Type B pancreatic cell (in vitro differentiated cells): ENCODE measurements at places on chromosomes 6 and 20.

DNA sequence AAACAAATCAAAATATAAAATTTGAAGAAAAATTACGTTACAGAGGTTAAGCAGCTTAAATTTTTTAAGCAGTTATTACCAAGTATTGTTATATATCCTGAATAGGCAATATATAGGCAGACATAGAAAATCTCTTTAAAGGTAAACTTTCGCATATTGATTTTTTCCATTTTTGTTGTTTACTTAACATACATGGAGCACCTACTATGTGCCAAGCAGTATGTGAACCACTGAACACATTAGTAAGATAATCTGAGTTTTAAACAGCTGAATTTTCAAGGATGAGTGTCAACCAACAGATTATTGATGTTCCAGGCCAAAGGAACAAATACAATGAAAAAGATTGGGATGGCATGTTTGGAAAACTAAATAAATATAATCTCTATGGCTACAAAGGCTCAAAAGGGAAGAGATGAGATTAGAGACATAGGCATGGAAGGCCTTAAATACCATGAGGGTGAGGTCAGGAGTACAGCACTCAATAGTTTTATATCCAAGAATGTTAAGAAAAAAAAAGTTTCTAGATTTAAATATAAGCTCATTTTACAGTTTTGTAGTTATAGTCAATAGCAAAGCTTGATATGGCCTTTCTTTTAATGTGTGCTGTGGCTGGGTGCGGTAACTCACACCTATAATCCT, 277.5 kb downstream of the PTPRK start:
- H3K36me3 ChIP-seq, result peaks cover 3% of the 10 kb centered on the region
- peaks cover 12% of the 10 kb centered on the region for H3K4me1 ChIP-seq
- H3K27me3 ChIP-seq, result no peaks in the 10 kb centered on the region
- no peak overlapping the region for H3K4me3 ChIP-seq
- no peak overlapping the region for H3K27ac ChIP-seq

GRCh38 chr6:155219858-155220301, 43.9 kb upstream of the CLDN20 start:
- peaks cover 6% of the 10 kb centered on the region for H3K27me3 ChIP-seq
- peaks cover 13% of the 10 kb centered on the region for H3K4me1 ChIP-seq
- no peaks in the 10 kb centered on the region for H3K36me3 ChIP-seq
- DNase-seq, result no peak
- no peak overlapping the region for H3K27ac ChIP-seq

GRCh38 chr20:47320990-47321805, 35.3 kb downstream of the ZMYND8 start:
- H3K36me3 ChIP-seq, result peaks cover 7% of the 10 kb centered on the region
- DNase-seq, result no peak
- H3K4me3 ChIP-seq, result peak overlapping the region; percentile 61

GRCh38 chr20:63693733-63694583, 2.5 kb upstream of the TNFRSF6B start:
- DNase-seq, result no peak

DNA sequence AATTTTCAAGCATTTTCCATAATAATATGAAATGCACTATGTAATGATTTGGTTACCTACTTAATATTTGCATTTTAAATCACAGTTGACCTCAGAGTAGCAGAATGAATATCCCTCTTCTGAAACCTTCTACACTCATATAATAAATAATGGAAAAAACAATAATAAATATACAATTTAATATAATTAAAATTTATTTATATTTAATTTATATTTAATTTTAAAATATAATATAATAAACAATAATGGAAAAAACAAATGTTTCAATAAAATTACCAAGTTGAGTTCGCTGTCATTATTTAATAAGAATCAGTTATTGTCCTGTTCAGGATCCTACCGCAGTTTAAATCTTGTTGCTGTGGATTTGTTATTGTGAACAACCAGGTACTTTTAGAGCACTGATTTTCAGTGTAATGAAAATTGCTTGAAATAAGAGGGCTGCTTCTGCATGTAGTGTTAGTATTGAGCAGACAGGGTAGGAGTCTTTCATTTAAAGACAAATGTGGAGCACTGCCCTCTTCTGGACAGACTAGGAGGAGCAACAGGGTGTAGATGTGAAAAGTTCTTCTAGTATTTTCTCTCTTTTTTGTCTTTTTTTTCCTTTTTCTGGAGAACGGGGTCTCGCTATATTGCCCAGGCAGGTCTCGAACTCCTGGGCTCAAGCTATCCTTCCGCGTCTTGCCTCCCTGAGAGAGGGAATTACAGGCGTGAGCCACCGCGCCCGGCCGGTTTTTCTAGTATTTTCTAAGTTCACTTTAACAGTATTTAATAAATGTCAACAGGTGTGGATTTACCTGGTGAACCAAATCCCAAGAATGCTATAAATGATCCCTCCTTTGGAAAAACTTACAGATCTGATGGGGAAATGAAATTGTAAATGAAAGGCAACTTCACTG, 13.6 kb downstream of the TRAPPC3L start:
- no peak overlapping the region for H3K4me3 ChIP-seq
- no peak overlapping the region for H3K27ac ChIP-seq
- no peak for DNase-seq
- peaks cover 12% of the 10 kb centered on the region for H3K27me3 ChIP-seq
- H3K4me1 ChIP-seq, result peaks cover 44% of the 10 kb centered on the region

GRCh38 chr6:129364767-129365166, 345.2 kb downstream of the ARHGAP18 start:
- H3K27ac ChIP-seq, result no peak overlapping the region
- H3K4me3 ChIP-seq, result no peak overlapping the region
- H3K4me1 ChIP-seq, result peaks cover 8% of the 10 kb centered on the region
- H3K36me3 ChIP-seq, result peaks cover 6% of the 10 kb centered on the region
- peaks cover 5% of the 10 kb centered on the region for H3K27me3 ChIP-seq

GRCh38 chr20:10270630-10271029, 52.0 kb downstream of the SNAP25 start:
- H3K27ac ChIP-seq, result no peak overlapping the region
- peaks cover 3% of the 10 kb centered on the region for H3K27me3 ChIP-seq
- H3K36me3 ChIP-seq, result no peaks in the 10 kb centered on the region
- H3K4me1 ChIP-seq, result peaks cover 12% of the 10 kb centered on the region
- H3K4me3 ChIP-seq, result no peak overlapping the region

GRCh38 chr6:113857556-113858479, 673 bp downstream of the MARCKS start:
- peaks cover 14% of the 10 kb centered on the region for H3K4me1 ChIP-seq
- no peak overlapping the region for H3K4me3 ChIP-seq
- DNase-seq, result no peak
- peaks cover 19% of the 10 kb centered on the region for H3K36me3 ChIP-seq
- H3K27me3 ChIP-seq, result peaks cover 4% of the 10 kb centered on the region

DNA sequence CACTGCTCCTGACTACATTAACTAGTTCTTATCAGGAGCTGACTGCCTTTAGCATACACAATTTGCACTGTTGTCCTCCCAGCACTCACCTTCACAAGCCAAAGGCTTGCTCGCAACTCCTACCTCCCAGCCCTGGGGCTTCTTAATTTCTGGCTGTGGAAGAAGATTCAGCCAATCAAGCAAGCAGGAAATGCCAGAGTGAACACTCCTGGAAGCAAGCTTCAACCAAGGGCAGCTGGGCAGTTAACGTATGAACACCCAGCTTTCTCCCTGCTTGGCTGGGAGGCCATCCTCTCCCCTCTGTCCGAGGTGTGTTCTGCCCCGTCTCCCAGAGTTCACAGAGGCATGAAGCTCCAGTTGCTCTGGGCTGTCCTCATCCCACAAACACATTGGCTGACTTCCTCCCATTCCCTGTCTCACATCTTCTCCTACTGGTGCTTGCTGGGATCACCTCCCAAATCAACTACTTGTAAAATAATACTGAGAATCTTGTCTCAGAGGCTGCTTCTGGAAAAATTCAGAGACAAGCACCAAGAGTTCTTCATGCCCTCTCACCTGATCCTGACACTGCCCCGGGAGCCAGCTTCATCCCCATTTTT, 15.3 kb upstream of the SRSF6 start:
- H3K4me1 ChIP-seq, result no peaks in the 10 kb centered on the region
- no peaks in the 10 kb centered on the region for H3K36me3 ChIP-seq
- DNase-seq, result no peak
- no peak overlapping the region for H3K4me3 ChIP-seq

GRCh38 chr6:70717038-70717801, 49.5 kb downstream of the SMAP1 start:
- peaks cover 4% of the 10 kb centered on the region for H3K36me3 ChIP-seq
- H3K27me3 ChIP-seq, result no peaks in the 10 kb centered on the region
- H3K4me1 ChIP-seq, result no peaks in the 10 kb centered on the region
- H3K27ac ChIP-seq, result no peak overlapping the region

GRCh38 chr6:18101271-18101670, 21.2 kb downstream of the NHLRC1 start:
- H3K36me3 ChIP-seq, result no peaks in the 10 kb centered on the region
- DNase-seq, result no peak
- no peak overlapping the region for H3K4me3 ChIP-seq
- H3K27me3 ChIP-seq, result peaks cover 2% of the 10 kb centered on the region
- H3K4me1 ChIP-seq, result no peaks in the 10 kb centered on the region

GRCh38 chr6:144155529-144155928, 5.2 kb downstream of the STX11 start:
- H3K36me3 ChIP-seq, result no peaks in the 10 kb centered on the region
- H3K4me3 ChIP-seq, result no peak overlapping the region
- peaks cover 9% of the 10 kb centered on the region for H3K4me1 ChIP-seq
- DNase-seq, result no peak
- peaks cover 44% of the 10 kb centered on the region for H3K27me3 ChIP-seq

- H3K36me3 ChIP-seq, result no peaks in the 10 kb centered on the region
- peaks cover 66% of the 10 kb centered on the region for H3K4me1 ChIP-seq
- no peaks in the 10 kb centered on the region for H3K27me3 ChIP-seq
- DNase-seq, result no peak
- peak overlapping the region; percentile 79 for H3K4me3 ChIP-seq
Observed at GRCh38 chr20:53736757-53737395, 143.2 kb upstream of the ZNF217 start.

DNA sequence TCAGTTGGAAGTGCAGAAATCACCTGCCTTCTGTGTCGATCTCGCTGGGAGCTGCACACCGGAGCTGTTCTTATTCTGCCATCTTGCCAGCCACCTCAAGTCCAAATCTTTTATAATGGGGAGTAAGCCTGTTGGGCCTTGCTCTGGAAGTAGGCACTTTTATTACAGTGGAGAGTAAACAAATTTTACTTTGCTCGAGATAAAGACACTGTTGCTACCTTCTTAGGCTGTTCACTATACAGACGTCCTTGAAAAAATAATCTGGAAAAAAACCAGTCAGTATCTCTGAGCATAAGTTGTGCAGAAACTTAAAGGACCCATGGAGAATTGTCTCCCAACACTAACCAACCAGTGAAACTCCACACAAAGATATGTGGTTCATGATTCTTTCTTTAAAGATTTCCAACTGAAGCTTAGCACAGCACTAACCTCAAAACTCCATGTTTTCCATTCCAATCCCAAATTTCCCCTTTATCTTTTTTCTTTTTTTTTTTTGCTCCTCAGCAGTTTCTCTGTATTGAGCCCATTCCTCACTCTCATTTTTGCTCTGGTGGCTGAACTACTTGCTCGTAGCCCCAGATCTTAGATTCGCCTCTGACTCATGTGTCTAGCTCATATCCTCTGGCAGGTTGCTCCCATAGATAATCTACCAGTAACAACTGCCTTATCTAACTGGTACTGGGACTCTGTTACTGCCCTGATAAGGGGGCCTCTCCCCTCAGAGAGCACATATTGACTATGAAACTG, 34.3 kb upstream of the COL9A1 start:
- no peak overlapping the region for H3K4me3 ChIP-seq
- no peak overlapping the region for H3K27ac ChIP-seq
- DNase-seq, result no peak
- no peaks in the 10 kb centered on the region for H3K36me3 ChIP-seq

DNA sequence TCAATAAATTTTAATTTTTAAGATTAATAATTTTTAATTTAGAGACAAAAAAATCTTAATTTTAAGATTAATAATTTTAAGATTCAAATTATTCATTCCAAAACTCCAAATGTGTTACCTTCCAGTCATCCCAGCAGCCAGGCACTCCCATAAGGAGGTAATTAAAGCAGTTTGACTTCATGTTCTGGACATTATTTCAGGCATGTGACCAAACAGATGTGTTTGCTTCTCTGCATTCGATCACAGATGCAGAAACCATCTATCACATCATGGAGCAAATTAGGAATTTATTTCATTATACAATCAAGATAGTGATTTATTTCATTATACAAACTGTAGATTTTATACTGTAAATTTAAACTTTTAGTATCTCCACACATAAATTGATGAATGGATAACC, 150.3 kb downstream of the AKAP7 start:
- no peak overlapping the region for H3K27ac ChIP-seq
- H3K36me3 ChIP-seq, result no peaks in the 10 kb centered on the region
- peaks cover 11% of the 10 kb centered on the region for H3K4me1 ChIP-seq
- no peaks in the 10 kb centered on the region for H3K27me3 ChIP-seq

DNA sequence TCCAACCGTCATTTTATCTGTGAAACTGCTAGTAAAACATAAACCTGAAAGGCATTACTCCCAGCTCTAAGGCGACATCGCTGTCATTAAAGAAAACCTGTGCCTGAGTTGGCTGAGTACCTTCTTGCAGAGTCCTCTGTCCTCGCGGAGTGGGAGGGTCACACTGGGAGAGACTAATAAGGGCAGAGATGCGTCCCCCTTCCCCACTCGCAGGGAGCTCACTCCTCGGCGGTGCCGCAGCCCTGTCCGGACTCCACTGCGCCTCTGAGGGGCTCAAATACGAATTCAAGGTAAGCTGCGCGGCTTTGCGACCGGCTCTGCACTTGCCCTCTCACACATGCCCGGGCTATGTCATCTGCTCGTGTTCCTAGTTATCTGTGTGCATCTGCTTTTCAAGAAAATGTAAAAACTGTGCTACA, at the start of gene COL19A1:
Gene COL19A1 (plus strand): TSS at position 206 of the 419 bp plus-strand sequence. CDS start 13,012 bp downstream, outside the sequence.
- no peak for DNase-seq
- H3K36me3 ChIP-seq, result no peaks in the 10 kb centered on the region
- peaks cover 69% of the 10 kb centered on the region for H3K27me3 ChIP-seq
- peaks cover 14% of the 10 kb centered on the region for H3K4me1 ChIP-seq
- peak within 1 kb of the TSS; percentile 91 for H3K4me3 ChIP-seq

GRCh38 chr6:12414096-12414675, 124.0 kb downstream of the EDN1 start:
- H3K4me1 ChIP-seq, result no peaks in the 10 kb centered on the region
- H3K27me3 ChIP-seq, result no peaks in the 10 kb centered on the region
- DNase-seq, result no peak
- H3K4me3 ChIP-seq, result no peak overlapping the region
- H3K27ac ChIP-seq, result no peak overlapping the region
- no peaks in the 10 kb centered on the region for H3K36me3 ChIP-seq

DNA sequence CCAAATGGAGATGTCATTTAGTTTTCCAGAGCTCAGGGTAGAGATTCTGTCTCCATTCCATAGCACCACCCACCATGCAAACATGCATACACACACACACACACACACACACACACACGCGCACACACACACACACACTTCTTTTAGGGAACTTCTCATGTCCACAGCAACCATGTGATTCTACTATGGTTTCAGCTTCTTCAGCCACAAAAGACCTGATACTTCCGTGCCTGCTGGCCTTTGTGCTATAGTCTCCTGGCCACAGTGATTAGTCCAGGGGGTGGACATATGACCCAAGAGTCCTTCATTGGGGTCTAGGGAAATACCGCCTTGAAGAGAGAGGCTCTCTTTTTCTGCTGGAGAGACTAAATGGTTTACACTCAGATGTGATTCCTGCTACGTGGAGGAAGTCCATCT, 53.5 kb downstream of the CARMIL1 start:
- peaks cover 28% of the 10 kb centered on the region for H3K4me1 ChIP-seq
- no peak overlapping the region for H3K27ac ChIP-seq
- H3K27me3 ChIP-seq, result no peaks in the 10 kb centered on the region
- DNase-seq, result no peak
- H3K36me3 ChIP-seq, result no peaks in the 10 kb centered on the region

GRCh38 chr20:60262967-60263603, 304.9 kb downstream of the CDH26 start:
- H3K36me3 ChIP-seq, result no peaks in the 10 kb centered on the region
- no peaks in the 10 kb centered on the region for H3K4me1 ChIP-seq
- H3K4me3 ChIP-seq, result no peak overlapping the region
- no peak for DNase-seq
- no peak overlapping the region for H3K27ac ChIP-seq
